Muscle of leg (tissue), 16 donors: ENCODE measurements at places on chromosomes 1 and 21. TPM values are rescaled to one million over a fixed set of nuclear protein-coding genes. Genes with fewer than 3 reads are reported as not detected.

GRCh38 chr1:15702722-15703550 is 18.8 kb downstream of the PLEKHM2 start:
- H3K4me3 ChIP-seq = no peak overlapping the region
- no peaks in the 10 kb centered on the region for H3K27me3 ChIP-seq
- H3K36me3 ChIP-seq = peaks cover 23% of the 10 kb centered on the region
- H3K4me1 ChIP-seq = peaks cover 41% of the 10 kb centered on the region
- no peak for DNase-seq

KCNJ10 gene
- 0.35 TPM for total RNA-seq

DNA sequence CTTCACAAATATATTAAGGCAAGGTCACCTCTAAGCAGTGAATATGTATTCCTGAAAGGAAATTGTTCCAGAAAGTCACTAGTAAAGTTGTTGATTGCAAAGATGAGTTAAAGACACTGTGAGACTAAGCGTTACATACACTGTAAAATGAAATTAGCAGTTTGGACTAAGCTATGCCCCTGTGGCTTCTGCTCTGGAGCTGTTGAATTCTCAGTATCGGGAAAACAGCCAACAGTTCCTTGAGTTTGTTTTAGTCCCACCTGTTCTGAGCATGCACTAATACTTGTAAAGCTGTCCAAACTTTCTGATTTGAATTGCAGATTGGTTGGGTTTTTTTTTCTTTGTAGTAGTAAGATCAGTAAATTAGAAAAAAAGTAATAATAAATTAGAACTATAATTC is 21.0 kb downstream of the ANGPTL1 start:
- DNase-seq = peak; percentile 90
- H3K4me3 ChIP-seq = no peak overlapping the region
- H3K27me3 ChIP-seq = no peaks in the 10 kb centered on the region
- H3K4me1 ChIP-seq = peaks cover 2% of the 10 kb centered on the region

MARK1 gene
- 6.8 TPM for total RNA-seq

- peak; percentile 35 for DNase-seq
- H3K36me3 ChIP-seq = no peaks in the 10 kb centered on the region
- H3K4me3 ChIP-seq = peak overlapping the region; percentile 43
- no peak overlapping the region for H3K27ac ChIP-seq
- peaks cover 49% of the 10 kb centered on the region for H3K27me3 ChIP-seq
These were observed 87.5 kb upstream of the RHOU start for GRCh38 chr1:228647523-228648444.

GRCh38 chr1:67682659-67683197 is 2.3 kb upstream of the GADD45A start:
- peaks cover 9% of the 10 kb centered on the region for H3K4me1 ChIP-seq
- H3K27ac ChIP-seq = no peak overlapping the region
- no peak overlapping the region for H3K4me3 ChIP-seq
- H3K36me3 ChIP-seq = peaks cover under 1% of the 10 kb centered on the region

GRCh38 chr1:19615438-19615837 is 28.7 kb upstream of the NBL1 start:
- H3K4me3 ChIP-seq = no peak overlapping the region
- H3K27me3 ChIP-seq = no peaks in the 10 kb centered on the region
- peaks cover 15% of the 10 kb centered on the region for H3K36me3 ChIP-seq
- H3K4me1 ChIP-seq = peaks cover 6% of the 10 kb centered on the region
- DNase-seq = no peak

DNA sequence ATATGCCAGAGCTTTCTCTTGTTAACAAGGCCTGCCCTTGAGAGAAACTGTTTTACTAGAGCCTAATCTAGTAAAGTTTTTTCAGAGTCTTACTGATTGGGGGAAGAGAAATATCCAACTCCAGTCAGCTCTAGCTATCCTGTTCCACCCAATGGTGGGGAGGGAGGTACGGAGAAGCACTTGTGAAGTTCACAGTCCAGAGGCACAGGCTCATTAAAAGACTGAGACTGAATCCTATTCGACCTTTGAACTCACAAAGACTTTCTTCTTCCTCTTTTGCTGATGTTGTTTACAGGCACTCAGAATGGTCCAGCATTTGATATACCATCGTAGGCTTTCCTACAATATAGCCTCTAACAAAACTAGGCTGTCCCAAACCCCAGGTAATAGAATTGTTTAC is 15.5 kb upstream of the SFT2D2 start:
- no peaks in the 10 kb centered on the region for H3K36me3 ChIP-seq
- H3K4me1 ChIP-seq = no peaks in the 10 kb centered on the region
- no peaks in the 10 kb centered on the region for H3K27me3 ChIP-seq
- H3K4me3 ChIP-seq = no peak overlapping the region
- DNase-seq = no peak

DMBX1 gene
- total RNA-seq = not detected

DNA sequence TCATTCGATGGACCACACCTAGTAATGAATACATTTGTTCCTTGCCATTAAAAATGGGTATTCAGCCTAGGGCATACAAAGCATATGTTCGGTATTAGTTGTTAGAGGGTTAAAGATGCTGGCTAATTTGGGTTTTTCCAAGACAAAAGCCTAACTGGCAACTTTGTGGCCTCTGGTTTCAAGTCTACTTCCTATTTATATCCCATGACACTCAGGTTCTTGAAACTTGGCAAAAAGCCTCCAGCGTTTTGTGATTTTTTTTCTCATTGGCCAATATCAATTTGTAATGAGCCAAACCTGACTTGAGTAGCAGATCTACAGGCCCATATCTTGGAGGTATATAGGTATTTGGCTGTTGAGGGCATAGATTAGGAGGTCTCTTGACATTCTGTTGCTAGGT is 75.3 kb downstream of the C1orf21 start:
- DNase-seq = no peak
- no peak overlapping the region for H3K4me3 ChIP-seq
- H3K27ac ChIP-seq = no peak overlapping the region
- H3K36me3 ChIP-seq = no peaks in the 10 kb centered on the region
- no peaks in the 10 kb centered on the region for H3K27me3 ChIP-seq

GRCh38 chr1:18464665-18465050 is 16.1 kb upstream of the KLHDC7A start:
- DNase-seq = no peak
- H3K27me3 ChIP-seq = peaks cover 16% of the 10 kb centered on the region
- H3K27ac ChIP-seq = no peak overlapping the region
- no peaks in the 10 kb centered on the region for H3K4me1 ChIP-seq
- no peaks in the 10 kb centered on the region for H3K36me3 ChIP-seq
- H3K4me3 ChIP-seq = no peak overlapping the region

DNA sequence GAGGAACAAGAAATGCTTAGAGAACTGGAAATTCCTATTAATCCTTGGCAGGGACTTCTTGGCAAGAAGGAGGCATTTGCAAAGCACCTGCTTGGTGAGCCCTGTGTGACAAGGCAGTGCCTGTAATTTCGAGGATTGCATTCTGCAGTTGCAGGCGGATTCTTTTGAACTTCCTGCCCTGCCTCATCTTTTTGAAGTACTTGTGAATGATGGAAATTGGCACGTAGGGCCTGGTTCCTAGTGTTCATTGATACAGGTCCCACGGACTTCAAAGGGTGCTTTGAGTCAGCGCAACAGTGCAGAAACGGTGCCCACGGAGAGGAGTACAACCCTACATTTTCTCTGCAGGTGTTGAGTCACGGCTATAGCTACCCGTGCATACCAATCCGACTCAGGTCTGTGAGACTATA is 6.4 kb downstream of the HUNK start:
- H3K27me3 ChIP-seq = peaks cover 11% of the 10 kb centered on the region
- H3K4me1 ChIP-seq = peaks cover 49% of the 10 kb centered on the region
- DNase-seq = peak; percentile 69
- H3K4me3 ChIP-seq = no peak overlapping the region
- H3K36me3 ChIP-seq = peaks cover 2% of the 10 kb centered on the region
- H3K27ac ChIP-seq = no peak overlapping the region

DNA sequence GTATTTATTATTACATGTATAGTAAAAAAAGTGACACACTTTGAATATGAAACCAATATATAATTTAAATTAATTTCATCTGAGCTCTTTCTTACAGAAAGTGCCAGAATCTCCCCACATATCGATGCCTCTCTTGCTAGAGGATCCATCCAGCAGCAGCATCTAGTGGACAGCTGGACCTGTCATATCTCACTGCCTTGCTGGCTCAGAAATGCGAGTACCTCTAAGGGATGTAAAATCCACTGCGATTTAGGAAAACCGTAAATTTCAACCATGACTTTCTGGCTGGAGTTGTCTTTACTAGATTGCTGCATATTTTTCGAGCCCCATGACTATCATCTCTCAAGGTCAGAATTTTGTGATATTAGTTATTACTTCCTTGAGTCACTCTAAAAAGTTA is 333.8 kb downstream of the NEGR1 start:
- no peaks in the 10 kb centered on the region for H3K4me1 ChIP-seq
- no peak overlapping the region for H3K27ac ChIP-seq
- H3K4me3 ChIP-seq = no peak overlapping the region
- no peaks in the 10 kb centered on the region for H3K36me3 ChIP-seq

GRCh38 chr1:13779930-13780329 is 79.9 kb downstream of the PRDM2 start:
- H3K4me1 ChIP-seq = peaks cover 14% of the 10 kb centered on the region
- H3K4me3 ChIP-seq = no peak overlapping the region
- no peaks in the 10 kb centered on the region for H3K27me3 ChIP-seq
- H3K27ac ChIP-seq = no peak overlapping the region
- peaks cover 67% of the 10 kb centered on the region for H3K36me3 ChIP-seq
- DNase-seq = no peak

ZYG11A gene
- under 0.01 TPM for total RNA-seq

- H3K4me1 ChIP-seq = no peaks in the 10 kb centered on the region
- DNase-seq = no peak
- H3K36me3 ChIP-seq = no peaks in the 10 kb centered on the region
- H3K27me3 ChIP-seq = no peaks in the 10 kb centered on the region
- H3K4me3 ChIP-seq = no peak overlapping the region
These were observed 991.4 kb downstream of the ADGRL2 start for GRCh38 chr1:82792151-82792550.
